Activated CD4-positive, CD25-positive, alpha-beta regulatory T cell treated with anti-CD3 and anti-CD28 coated beads, Interleukin-2, amount 50 U/mL, for 16 hours (primary cell): ENCODE measurements at places on chromosomes 4 and X.

- no peak for DNase-seq
Measured at GRCh38 chr4:37008199-37008598, 236.3 kb upstream of the NWD2 start.

GRCh38 chr4:123209436-123209835, 187.2 kb upstream of the SPRY1 start:
- DNase-seq, result no peak

- no peak for DNase-seq
Measured at GRCh38 chrX:105116486-105116885, 104.0 kb downstream of the TEX13A start.

DNA sequence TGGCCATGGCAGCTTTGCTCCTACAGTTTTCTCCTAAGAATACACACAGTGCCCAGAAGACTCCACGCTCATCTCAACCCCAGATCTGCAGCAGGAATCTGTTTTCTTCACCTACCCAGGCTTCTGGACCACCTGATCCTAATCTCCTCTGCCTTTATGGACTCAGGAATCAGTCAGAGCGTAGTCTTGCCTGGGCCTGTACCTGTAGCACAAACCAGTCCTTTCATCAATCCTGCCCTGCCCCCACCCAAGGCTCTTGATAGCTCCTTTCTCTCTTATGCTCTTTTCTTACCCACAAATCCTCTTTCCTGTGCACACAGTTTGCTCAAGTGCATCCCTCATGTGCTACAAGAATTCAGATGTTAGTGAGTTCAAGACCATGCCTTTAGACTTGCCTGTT, 89.7 kb downstream of the ZNF718 start:
- no peak for DNase-seq

GRCh38 chr4:113756005-113756410, 5.5 kb downstream of the CAMK2D start:
- no peak for DNase-seq

DNA sequence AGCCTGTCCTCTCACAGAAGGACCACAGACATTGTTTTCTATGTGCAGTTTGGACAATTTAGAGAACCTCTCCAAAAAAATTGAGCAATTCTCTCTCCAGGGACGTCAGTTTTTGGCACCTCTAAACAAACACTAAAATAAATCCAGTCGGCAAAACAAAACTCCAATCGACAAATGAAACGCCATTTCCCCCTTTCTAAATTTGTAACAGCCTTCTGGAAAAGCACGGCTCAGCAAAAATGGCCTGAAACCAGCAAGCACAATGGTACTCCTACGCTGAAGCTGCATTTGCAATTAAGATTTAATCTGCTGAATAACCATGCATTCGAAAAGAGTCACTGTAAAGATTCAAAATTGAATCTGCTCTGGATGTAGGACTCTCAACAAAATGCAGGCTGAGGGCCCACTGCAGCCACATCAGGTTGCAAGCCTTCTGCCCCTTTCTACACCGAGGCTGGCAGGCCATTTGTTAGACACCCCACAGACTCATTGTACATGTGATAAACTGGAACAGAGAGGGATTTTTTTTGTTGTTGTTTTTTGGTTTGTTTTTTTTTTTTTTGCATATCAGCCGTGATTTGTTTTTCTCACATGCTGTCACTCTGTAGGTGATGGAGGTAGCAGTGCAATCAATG, 79.9 kb upstream of the MAP3K15 start:
- DNase-seq, result no peak

DNA sequence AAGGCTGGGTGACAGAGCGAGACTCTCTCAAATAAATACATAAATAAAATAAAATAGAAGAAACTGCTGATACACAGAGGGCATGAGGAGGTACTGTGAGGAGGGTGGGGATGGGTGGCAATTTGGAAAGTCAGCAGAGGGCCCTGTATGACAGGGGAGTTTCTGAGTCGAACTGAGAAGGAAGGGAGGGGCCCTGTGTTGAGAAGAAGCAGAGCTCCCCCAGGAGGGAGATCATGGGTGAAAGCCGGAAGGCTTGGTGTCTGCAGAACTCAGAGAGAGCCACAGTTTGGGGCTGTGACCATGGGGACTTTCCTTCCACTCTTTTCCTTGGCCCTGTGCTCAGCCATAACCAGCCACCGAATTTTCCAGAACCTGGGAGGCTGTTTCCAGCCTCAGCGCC, 24.8 kb upstream of the AFAP1 start:
- DNase-seq, result no peak

- no peak for DNase-seq
Measured at GRCh38 chr4:99861120-99861905, 32.9 kb downstream of the LAMTOR3 start.

DNA sequence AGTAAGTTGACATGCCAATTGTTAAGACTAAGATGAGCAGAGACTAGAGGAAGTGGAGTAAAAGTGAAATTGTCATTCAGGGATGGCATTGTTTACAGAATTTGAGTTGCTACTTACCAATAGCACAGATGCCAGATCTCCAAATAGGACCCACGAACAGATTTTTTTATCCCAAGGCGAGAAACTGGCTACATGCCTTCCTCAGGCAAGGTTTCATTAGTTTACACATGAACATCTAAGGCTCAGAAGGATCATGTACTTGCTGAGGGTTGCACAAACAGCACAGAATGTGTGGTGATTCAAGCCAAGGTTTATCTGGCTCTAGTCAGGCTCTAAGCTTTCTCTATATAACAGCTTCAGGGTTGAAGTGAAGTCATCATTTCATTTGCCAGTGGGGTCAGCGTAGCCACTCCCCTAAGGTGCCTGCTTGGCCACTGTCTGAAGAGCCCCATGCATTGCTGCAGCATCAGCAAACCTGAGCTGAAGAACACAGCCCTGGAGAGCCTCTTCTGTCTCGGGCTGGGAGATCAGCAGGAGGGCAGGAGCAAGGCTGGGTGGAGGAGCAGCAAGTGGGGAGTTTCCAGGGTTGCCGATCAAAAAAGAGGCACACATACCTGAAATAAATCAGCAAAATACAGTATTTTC, 193.0 kb upstream of the LCORL start:
- no peak for DNase-seq

- DNase-seq, result no peak
Measured at GRCh38 chr4:138659812-138660316, 355.7 kb upstream of the NOCT start.

DNA sequence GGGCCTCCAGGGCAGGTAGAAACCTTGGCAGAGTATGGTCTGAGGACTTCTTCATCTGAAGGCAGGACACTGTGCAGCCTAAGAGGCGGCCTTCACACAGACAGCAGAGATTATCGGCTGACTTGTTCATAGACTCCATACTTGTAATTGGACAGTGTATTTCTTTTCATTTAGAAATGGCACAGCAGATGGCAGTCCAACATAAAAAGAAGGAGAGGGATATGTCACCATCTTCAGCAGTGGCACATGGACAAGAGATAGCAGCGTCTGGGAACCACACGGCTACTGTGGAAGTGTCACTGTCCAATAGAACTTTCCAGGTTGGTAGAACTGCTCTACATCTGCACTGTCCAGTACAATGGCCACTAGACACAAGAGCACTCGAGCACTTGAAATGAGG, 21.7 kb upstream of the GEMIN8 start:
- no peak for DNase-seq

- no peak for DNase-seq
Measured at GRCh38 chr4:11326021-11326420, 102.7 kb downstream of the HS3ST1 start.

- no peak for DNase-seq
Measured at GRCh38 chr4:57136281-57136680, 26.1 kb upstream of the IGFBP7 start.

GRCh38 chr4:153564630-153565525, 98.7 kb downstream of the TMEM131L start:
- no peak for DNase-seq

DNA sequence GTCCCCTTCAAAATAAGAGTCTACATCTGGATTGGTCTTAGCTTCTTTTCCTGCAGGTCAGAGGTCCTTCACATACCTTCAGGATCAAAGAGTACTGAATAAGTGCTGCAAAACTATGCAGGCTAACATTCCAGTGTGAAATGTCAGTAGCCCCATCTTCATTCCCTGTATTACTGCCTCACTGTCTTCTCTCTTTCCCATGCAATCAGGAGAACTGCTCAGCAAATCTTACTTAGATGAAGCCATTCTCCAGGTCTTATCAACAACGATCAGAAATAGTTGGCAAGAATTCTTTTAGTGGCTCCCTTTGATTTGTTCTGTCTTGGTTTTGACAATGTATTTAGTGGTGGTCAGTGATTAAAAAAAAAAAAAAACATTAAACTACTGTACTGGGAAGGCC, 26.0 kb upstream of the IQCM start:
- DNase-seq, result no peak

GRCh38 chrX:65948103-65948502, 91.8 kb downstream of the VSIG4 start:
- no peak for DNase-seq

DNA sequence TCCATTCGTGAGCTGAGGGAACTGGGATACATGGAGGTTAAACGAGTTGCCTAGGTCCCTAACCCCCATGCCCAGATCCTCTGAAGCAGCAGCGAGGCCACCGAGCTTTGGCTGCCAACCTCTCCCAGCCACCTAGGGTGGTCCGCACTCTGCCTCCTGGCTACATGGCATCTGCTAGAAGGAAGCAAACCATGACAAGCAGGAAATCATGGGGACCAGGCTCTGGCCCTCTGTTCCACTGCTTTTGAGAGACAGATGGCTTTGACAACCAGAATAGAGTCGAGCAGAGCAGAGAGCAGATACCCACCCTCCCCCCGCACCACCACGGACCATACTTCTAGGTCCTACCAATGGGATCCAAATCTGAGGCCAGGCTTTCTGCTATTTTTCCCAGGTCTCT, 37.5 kb upstream of the NKRF start:
- DNase-seq, result no peak

DNA sequence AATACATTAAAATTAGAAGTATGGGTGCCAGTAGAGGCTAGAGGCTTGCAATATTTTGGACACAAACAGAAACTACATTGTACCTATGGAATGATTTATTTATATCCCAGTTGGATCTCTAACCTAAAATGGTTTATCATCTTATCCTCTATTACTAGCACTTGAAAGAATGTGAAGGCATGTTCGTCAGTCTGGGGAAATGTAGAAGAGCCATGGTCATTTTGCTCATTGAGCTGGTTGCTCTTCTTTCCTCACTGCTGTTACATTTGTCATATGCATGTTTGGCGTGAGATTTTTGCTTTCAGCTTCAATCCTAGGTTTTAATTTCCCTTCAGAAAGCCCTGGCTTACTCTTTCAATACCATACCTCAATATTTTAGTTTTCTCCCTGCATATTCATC, 82.4 kb upstream of the MYOZ2 start:
- no peak for DNase-seq

DNA sequence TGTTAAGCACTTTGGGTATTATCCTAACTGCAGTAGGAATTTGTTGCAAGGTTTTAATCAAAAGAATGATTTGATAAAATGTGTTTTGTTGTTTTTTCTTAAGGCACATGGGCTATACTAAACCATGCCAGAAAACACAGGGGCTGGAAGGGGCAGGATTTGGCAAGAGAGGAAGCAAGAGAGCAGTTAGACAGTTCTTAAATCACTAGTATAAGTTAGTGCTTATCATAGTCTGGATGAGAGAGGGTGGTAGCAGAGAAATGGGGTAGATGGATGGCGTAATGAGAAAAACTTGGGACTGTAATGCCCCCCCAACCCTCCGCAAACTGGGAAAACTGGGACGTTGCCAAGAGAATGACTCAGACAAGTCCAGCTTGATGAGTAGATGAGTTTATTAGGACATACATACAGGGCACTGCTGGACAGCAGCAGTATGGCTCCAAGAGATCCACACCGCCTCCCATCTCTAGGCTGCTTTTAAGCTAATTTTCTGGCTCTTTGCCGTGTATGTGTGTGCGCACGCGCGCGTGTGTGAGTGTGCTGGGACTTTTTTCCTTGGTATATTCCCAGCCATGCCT, 151.5 kb downstream of the PDLIM5 start:
- DNase-seq, result no peak

- DNase-seq, result no peak
Measured at GRCh38 chr4:46404981-46405380, 15.1 kb upstream of the GABRA2 start.

- no peak for DNase-seq
Measured at GRCh38 chr4:91373546-91373945, 930.2 kb upstream of the GRID2 start.

- DNase-seq, result no peak
Measured at GRCh38 chrX:153906126-153906917, 1.8 kb downstream of the AVPR2 start.

DNA sequence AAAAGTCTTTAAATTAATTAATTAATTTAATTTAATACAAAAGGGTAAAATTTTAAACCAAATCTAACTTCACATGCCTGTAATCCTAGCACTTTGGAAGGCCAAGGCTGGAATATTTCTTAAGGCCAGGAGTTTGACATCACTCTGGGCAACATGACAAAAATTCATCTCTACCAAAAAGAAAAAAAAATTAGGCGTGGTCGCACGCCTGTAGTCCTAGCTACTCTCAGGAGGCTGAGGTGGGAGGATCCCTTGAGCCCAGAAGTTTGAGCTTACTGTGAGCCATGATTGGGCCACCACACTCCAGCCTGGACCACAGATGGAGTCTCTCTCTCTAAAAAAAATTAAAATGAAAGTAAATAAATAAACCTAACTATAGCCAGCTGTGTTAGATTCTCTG, 39.2 kb upstream of the ANTXR2 start:
- no peak for DNase-seq

DNA sequence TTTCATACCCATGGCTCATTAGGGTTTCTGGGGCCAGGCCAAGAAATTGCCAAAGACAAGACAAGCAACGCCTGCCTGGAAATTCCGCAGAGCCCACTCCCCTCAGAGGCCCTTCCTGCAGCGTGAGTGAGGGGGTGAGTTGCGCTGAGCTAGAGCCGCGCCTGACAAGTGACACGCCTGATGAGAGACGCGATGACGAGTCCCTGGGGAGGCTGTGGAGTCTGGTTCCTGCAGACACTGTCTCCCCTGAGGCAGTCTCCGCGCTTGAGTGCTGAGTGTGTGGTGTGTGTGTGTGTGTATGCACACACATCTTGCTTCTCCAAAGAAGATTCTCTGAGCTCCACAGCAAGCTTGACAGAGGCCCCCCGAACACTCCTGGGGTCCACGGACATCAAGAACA, 269.8 kb downstream of the BCOR start:
- DNase-seq, result no peak

DNA sequence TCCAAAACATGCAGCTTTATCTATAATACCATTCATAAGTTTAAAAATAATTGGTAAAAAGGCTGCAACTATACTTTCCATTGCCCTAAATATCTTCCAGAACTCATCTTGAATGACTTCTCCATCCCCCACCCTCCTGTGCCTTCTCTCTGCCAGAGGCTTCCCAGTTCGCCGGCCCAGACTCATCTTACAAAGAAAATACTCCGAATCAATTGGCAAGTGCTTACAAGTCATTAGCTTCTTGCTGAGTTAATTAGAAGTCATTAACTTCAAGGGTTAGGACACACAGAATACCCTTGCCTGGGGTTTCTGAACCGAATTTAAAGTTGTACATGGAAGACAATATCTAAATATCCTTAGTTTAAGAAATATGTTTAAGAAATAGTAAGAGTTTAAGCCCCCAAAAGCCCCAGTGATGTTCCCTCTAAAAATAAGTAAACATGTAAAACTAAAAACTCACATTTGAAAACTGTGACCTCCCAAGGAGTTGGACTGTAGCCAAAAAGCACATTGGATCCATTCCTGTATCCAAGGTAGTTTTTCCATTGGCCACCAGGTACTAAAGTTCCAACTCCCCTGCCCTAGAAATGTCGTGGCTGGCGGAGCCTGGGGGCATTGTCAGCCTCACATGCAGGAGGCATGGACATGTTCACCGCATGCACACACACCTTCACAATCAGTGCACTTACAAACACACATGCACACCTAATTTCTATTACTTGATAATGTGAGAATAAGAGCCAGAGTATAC, 535.2 kb upstream of the FAT1 start:
- DNase-seq, result no peak
